ENCODE measurements at places on chromosomes 12 and 14.

- DNase-seq = no peak
These were observed 17.8 kb downstream of the MIA2 start for GRCh38 chr14:39251547-39251946.

- DNase-seq = no peak
These were observed 40.8 kb downstream of the NINJ2 start for GRCh38 chr12:622416-622815.

- DNase-seq = no peak
These were observed 39.6 kb downstream of the BRMS1L start for GRCh38 chr14:35865611-35866324.

- DNase-seq = no peak
These were observed 165.4 kb upstream of the PLEKHG7 start for GRCh38 chr12:92537290-92537960.

- DNase-seq = no peak
These were observed 471.2 kb downstream of the DIO2 start for GRCh38 chr14:79740066-79740601.

DNA sequence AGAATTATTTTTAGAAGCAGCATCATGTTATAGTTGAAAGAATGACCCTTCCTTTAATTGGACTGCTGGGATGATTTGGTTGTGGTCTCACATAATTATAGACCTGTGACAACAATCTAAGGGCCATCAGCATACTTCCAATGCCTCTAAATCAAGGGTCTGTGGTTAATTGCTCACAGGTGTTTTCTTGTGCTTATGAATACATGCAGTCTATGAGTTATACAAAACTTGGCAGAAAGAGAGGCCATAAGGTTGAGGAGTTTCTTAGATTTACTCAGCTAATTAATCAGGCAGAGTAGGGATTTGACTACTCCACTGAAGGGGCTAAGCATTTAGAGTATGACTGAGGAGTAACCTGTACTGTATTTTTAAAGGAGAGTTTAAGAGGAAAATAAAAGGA lies 37.0 kb upstream of the FRMD6 start:
- no peak for DNase-seq

DNA sequence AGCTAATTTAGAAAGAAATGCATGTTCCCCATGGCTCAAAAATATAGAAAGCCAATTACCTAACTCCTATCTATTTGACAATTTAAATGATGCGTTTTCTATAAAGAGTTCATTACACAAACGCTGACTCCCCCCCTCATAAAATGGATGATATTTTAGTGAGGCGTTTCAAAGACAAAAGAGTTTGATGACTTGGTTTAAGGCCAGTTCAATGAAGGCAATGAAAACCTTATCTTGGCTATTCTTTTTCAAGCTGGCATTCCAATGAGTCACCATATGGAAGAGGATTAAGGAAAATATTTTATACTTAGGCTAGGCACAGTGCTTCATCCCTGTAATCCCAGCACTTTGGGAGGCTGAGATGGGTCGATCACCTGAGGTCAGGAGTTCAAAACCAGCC lies 62.7 kb downstream of the HMGA2 start:
- DNase-seq = no peak

DNA sequence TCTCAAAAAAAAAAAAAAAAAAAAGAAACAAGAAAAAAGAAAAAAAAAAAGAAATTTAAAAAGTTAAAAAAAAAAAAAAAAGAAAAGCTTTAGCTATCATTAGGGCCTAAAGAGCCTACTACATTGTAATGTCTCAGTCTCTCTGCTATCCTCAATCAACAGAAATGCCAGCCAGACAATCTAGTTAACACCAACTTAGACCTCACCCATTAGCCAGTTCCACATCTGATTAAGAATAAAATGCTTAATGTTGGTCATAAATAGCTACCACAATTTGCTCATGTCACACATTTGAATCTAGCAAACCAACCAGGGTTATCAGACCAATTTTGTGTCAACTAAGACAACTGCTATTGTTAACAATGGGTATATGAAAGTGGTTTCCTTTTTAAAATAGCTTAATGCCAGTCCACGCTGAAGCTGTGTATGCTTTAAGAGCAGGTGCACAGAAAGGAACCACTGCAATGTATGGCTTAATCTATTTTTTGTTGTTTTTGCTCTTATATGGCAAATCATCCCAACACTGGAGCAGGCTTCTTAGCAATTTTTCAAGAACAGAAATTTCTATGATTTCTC lies 45.5 kb upstream of the SELPLG start:
- DNase-seq = no peak

- no peak for DNase-seq
These were observed 15.2 kb downstream of the FBXO33 start for GRCh38 chr14:39417014-39417413.

- no peak for DNase-seq
These were observed 11.0 kb downstream of the CBLN3 start for GRCh38 chr14:24418492-24418873.
